Mesenchymal stem cell (in vitro differentiated cells and primary cell): ENCODE measurements at places on chromosomes 16 and 17.

- no peaks in the 10 kb centered on the region for H3K36me3 ChIP-seq
- H3K4me1 ChIP-seq: no peaks in the 10 kb centered on the region
- DNase-seq: peak; percentile 49
- no peaks in the 10 kb centered on the region for H3K27me3 ChIP-seq
- no peak overlapping the region for H3K4me3 ChIP-seq
These were observed 418.0 kb upstream of the PSMD7 start for GRCh38 chr16:73878611-73879010.

DNA sequence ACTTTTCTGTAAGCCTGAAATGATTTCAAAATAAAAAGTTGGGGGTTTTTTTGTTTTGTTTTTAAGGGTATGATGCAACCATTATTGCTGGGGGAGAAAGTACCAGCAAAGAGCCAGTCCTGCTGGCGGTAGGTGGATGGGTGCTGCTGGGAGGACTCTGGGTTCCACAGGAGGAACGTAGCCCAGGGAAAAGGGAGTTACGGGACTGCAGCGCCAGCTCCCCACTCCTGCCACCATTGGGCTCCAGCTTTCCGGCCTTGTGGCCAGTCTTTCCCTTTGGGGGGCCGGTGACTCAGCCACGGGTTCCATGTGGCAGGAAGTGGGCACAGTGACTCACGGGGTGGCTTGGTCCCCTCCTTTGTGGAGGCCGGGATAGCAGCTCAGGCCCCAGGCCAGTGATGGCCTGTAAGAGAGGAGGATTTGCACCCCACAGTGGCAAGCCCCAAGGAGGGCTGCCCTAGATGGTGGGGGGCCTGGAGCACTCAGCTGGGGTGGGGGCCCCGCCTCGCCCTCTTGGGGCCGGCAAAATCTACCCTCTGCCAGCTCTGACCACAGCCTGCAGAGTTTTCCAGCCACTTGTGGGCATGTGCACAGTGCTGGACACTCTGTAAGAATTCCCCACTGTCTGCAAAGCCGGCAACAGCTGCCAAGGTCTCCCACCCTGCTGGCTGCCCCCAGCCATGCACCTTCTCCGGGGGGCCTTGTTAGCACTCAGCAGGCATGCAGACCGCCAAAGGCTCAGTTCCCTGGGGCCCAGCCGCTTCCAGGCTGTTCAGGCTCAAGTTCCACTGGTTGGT lies 30.4 kb downstream of the SOCS3 start:
- DNase-seq: peak; percentile 85
- no peaks in the 10 kb centered on the region for H3K27me3 ChIP-seq

DNA sequence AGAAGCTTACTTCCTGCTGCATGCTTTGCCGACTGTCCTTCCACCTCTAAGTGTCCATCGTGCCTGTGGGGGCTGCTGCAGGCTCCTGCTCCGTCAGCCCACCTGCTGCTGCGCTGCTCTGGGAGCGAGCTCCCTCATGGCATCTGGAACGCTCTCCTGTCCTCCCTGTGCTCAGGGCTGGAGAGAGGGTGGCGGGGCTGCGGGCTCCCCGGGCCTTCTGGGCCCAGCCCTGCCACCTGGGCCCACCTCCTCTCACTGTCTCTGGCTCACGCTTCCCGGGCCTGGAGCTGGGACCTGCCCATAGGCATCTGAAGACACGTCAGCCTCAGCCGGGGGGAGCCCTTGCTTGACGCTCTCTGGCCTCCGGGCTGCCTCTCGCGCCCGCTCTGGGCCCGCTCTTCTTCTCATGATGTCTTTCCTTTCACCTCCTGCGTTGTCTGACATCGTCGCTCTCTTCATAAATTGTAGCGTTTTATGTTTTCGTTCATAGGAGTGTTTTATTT lies 27.0 kb downstream of the NME3 start:
- DNase-seq: no peak
- H3K4me3 ChIP-seq: no peak overlapping the region
- no peaks in the 10 kb centered on the region for H3K27me3 ChIP-seq
- peaks cover 72% of the 10 kb centered on the region for H3K36me3 ChIP-seq
- H3K27ac ChIP-seq: no peak overlapping the region
- peaks cover 26% of the 10 kb centered on the region for H3K4me1 ChIP-seq

- DNase-seq: peak; percentile 89
- H3K27me3 ChIP-seq: no peaks in the 10 kb centered on the region
- H3K27ac ChIP-seq: peak within 1 kb of the TSS; percentile 79
- peaks cover 3% of the 10 kb centered on the region for H3K36me3 ChIP-seq
- H3K4me3 ChIP-seq: peak within 1 kb of the TSS; percentile 70
These were observed at the start of gene CHD9NB for GRCh38 chr16:53052519-53053501. Gene CHD9NB (minus strand): TSS chr16:53052897. CDS start chr16:53044158, 8,739 bp downstream.

DNA sequence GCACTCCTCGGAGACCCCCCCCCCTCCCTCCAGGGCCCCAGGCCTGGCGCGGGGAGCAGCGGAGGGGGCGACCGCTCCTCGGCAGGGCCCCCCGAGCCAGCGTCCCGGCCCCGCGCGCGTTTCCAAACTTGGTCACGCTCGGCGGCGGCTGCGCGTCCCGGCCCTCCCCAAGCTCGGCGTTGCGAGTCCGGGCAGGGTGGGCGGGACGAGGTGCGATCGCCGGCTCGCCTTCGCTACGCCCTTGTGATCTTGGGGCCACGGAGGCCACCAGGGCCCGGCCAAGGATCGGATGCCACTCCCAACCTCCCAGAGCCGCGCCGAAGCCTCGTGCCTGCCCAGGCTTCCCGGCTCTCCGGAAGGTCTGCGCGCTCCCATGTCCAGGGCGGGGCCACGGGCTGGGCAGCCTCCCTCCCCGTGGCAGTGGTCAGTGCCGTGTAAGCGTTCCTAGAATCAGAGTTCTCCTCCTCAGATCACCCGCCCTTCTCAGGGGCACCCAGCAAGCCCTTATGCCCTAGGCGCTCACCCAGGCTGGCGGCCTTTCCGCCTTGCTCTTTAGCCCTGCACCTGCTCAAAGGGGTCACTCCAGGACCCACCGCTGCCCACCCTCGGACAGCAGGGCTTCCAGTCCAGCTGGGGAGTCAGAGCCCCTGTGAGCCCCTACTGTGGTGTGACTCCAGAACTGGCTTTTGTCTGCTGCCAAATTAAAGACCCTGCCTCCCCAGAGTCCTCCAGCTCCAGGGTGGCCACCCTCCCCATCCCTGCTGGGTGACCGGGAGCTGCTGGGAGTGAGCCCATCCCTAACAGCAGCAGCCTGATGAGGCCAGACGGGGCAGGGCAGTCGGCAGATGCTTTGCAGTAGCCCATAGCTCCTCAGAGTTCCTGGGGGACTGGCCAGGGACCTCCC lies 12.2 kb upstream of the MRPS23 start:
- H3K27ac ChIP-seq: peak overlapping the region; percentile 81
- H3K4me1 ChIP-seq: peaks cover 37% of the 10 kb centered on the region
- H3K27me3 ChIP-seq: no peaks in the 10 kb centered on the region
- H3K36me3 ChIP-seq: peaks cover 26% of the 10 kb centered on the region
- DNase-seq: peak; percentile 62

DNA sequence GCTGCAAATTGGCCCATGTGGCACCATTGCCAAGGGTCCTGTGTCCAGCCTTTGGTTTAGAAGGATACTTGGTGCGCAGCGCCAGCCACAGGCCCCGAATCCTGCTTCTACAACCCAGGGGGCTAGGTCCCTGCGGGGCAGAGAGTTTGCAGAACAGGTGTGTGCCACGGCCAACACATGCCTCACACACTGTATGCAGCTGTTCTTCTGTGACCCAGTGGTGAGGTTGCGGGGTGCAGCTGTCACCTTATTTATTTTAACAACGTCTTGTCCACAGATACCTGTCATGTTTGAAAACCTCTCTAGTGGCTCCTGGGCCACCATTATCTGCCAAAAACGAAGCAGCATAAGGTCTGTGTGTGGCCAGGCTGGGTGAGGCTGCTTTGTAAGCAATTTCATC lies 11.6 kb downstream of the CBFA2T3 start:
- no peaks in the 10 kb centered on the region for H3K4me1 ChIP-seq
- no peak overlapping the region for H3K27ac ChIP-seq
- no peak for DNase-seq
- H3K27me3 ChIP-seq: peaks cover 23% of the 10 kb centered on the region
- H3K36me3 ChIP-seq: no peaks in the 10 kb centered on the region

DNA sequence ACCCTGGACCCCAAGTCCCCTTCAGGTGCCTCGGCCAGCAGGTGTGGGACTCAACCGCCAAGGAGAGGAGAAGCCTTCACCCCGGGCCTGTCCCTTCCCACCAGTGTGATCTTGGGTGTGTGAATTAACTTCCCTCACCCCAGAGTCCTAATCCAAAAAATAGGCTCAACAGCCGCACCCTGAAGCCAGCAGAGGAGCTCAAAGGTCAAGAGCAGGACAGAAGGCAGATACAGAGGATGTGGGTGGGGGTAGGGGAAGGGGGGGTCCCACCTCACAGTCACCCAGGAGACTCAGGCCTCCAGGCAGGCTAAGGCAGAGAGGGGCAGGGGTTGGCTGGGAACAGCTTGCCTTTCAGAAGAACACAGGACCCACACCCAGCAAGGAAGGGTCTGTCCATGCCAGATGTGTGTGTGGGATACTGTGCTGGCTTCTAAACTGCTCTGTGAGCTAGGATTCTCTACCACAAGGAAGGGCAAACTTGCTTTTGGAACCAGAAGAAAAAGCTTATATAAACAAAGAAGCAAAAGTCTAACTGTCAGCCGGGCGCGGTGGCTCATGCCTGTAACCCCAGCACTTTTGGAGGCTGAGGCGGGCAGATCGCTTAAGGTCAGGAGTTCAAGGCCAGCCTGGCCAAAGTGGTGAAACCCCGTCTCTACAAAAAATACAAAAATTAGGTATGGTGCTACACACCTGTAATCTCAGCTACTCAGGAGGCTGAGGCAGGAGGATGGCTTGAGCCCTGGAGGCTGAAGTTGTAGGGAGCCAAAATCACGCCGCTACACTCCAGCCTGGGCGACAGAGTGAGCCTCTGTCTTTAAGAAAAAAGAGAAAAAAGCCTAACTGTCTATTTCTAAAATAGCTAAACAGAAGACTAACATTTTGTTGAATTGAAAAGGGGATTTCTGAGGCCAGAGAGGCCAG lies 4.6 kb downstream of the PIEZO1 start:
- H3K27me3 ChIP-seq: no peaks in the 10 kb centered on the region
- H3K27ac ChIP-seq: no peak overlapping the region
- peak overlapping the region; percentile 55 for H3K4me3 ChIP-seq
- H3K36me3 ChIP-seq: peaks cover 8% of the 10 kb centered on the region

GRCh38 chr17:31537565-31538011 lies 146.1 kb downstream of the RAB11FIP4 start:
- H3K27me3 ChIP-seq: peaks cover 3% of the 10 kb centered on the region
- no peak for DNase-seq
- no peaks in the 10 kb centered on the region for H3K36me3 ChIP-seq

DNA sequence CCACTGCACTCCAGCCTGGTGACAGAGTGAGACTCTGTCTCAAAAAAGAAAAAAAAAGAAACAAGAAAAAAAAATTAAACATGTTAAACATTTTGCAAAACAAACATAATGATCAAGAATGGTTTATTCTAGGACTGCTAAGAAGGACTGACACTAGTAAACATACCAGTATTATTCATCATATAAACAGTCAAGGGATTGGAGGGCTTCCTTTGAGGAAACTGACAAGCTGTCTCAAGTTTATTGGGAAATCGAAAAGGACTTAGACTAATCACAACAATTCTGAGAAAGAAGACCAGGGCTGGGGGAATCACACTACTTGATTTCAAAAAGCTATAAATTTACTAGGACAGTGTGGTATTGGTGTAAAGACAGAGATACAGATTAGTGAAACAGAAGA lies 75.5 kb downstream of the MYH10 start:
- no peaks in the 10 kb centered on the region for H3K27me3 ChIP-seq
- H3K4me1 ChIP-seq: no peaks in the 10 kb centered on the region
- no peak overlapping the region for H3K4me3 ChIP-seq

GRCh38 chr16:24098896-24099295 lies 157.2 kb upstream of the CACNG3 start:
- no peaks in the 10 kb centered on the region for H3K36me3 ChIP-seq
- H3K4me1 ChIP-seq: no peaks in the 10 kb centered on the region
- no peak for DNase-seq
- no peak overlapping the region for H3K4me3 ChIP-seq

DNA sequence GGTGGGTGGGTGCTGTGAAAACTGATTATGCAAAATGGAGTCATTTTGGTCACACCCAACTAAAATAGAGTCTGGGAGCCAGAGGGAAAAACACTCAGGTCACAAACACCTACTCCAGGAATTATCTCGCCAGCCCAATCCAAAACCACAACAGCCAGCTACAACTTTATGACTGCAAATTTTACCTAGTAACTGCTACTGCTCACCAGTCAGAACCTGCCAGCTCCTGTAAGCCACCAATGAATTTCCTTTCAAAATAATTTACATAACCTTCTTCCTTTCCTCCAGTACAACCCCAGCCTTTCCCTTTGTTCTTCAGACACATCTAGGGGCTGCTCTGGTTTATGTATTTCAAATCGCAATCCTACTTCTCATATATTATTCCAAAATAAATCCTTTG lies 52.6 kb upstream of the DYNLRB2 start:
- H3K27me3 ChIP-seq: peaks cover 4% of the 10 kb centered on the region
- H3K36me3 ChIP-seq: no peaks in the 10 kb centered on the region
- DNase-seq: no peak
- no peak overlapping the region for H3K4me3 ChIP-seq
- no peak overlapping the region for H3K27ac ChIP-seq

GRCh38 chr17:80811181-80812105 lies 180.2 kb upstream of the CHMP6 start:
- no peak overlapping the region for H3K27ac ChIP-seq
- no peaks in the 10 kb centered on the region for H3K27me3 ChIP-seq
- H3K4me3 ChIP-seq: no peak overlapping the region
- DNase-seq: no peak
- H3K36me3 ChIP-seq: peaks cover 18% of the 10 kb centered on the region

DNA sequence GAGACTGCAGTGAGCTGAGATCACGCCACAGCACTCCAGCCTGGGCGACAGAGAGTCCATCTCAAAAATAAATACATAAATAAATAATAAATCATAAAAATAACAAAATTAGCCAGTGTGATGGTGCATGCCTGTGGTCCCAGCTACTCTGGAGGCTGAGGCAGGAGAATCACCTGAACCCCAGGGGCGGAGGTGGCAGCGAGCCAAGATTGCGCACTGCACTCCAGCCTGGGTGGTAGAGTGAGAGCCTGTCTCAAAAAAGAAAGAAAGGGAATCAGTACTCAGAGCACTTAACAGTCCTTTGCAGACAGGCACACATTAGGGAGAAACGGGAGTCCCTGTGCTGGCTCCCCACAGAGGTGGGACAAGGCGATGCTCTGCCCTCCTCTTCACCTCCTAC lies 25.1 kb downstream of the MAPK8IP3 start:
- H3K27ac ChIP-seq: no peak overlapping the region
- no peak for DNase-seq
- H3K4me3 ChIP-seq: no peak overlapping the region

GRCh38 chr16:69522732-69523404 lies 42.9 kb upstream of the NFAT5 start:
- peaks cover 8% of the 10 kb centered on the region for H3K4me1 ChIP-seq
- no peak overlapping the region for H3K27ac ChIP-seq
- no peak overlapping the region for H3K4me3 ChIP-seq
- no peaks in the 10 kb centered on the region for H3K36me3 ChIP-seq

- no peak for DNase-seq
- H3K36me3 ChIP-seq: no peaks in the 10 kb centered on the region
- no peak overlapping the region for H3K4me3 ChIP-seq
- no peaks in the 10 kb centered on the region for H3K4me1 ChIP-seq
- no peak overlapping the region for H3K27ac ChIP-seq
These were observed 243.5 kb downstream of the GSG1L start for GRCh38 chr16:27819881-27820610.

GRCh38 chr17:59520251-59520650 lies 45.2 kb upstream of the DHX40 start:
- H3K4me3 ChIP-seq: no peak overlapping the region
- H3K27ac ChIP-seq: no peak overlapping the region
- H3K4me1 ChIP-seq: no peaks in the 10 kb centered on the region
- no peak for DNase-seq
- H3K27me3 ChIP-seq: no peaks in the 10 kb centered on the region

- H3K4me3 ChIP-seq: no peak overlapping the region
- H3K27ac ChIP-seq: no peak overlapping the region
- H3K27me3 ChIP-seq: no peaks in the 10 kb centered on the region
- no peak for DNase-seq
These were observed 45.6 kb downstream of the MEAK7 start for GRCh38 chr16:84458606-84459532.
